ENCODE measurements at places on chromosomes 3 and 15. TPM values are rescaled to one million over a fixed set of nuclear protein-coding genes. Genes with fewer than 3 reads are reported as not detected.

- H3K36me3 ChIP-seq = no peaks in the 10 kb centered on the region
- no peaks in the 10 kb centered on the region for H3K27me3 ChIP-seq
- no peak overlapping the region for H3K4me3 ChIP-seq
- DNase-seq = no peak
- peaks cover 6% of the 10 kb centered on the region for H3K4me1 ChIP-seq
- H3K27ac ChIP-seq = no peak overlapping the region
Measured at GRCh38 chr3:13584901-13585300, 36.0 kb downstream of the FBLN2 start.

DNA sequence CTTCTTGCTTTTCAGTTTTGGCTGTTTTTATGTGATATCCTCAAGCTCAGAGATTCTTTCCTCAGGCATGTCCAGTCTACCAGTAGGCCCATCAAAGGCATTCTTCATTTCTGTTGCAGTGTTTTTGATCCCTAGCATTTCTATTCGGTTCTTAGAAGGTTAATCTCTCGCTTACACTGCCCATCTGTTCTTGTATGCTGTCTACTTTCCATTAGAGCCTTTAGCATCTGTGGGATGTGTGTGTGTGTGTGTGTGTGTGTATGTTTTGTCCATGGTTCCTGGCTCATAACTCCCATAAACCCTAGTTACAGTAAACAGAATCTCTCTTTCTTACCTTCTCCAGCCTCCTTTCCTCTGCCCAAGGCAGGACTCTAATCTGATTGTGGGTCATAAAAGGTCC, 5.1 kb upstream of the SLC22A13 start:
- H3K4me3 ChIP-seq = no peak overlapping the region
- no peaks in the 10 kb centered on the region for H3K27me3 ChIP-seq
- H3K27ac ChIP-seq = no peak overlapping the region
- no peaks in the 10 kb centered on the region for H3K4me1 ChIP-seq

DNA sequence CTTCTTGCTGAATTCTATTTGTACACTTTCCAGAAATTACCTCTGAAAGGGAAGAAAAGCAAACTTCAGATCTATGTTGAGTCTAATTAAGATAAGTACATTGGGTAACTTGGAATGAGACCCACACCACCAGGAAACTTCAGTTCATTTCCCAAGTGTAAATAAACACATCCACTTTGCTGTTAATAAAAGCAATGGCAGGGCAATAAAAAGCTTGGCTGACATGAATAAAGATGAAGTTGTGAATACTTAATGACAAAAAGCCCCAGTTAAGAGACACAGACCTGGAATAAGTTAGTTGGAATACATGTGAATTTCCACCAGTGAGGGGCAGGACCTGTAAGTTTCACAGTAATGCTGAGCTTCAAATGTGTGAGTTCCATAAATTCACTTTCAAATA, 83.3 kb downstream of the MEX3B start:
- DNase-seq = no peak
- no peak overlapping the region for H3K27ac ChIP-seq
- no peaks in the 10 kb centered on the region for H3K4me1 ChIP-seq

GRCh38 chr3:72336821-72337479, 511.3 kb downstream of the SHQ1 start:
- no peak for DNase-seq
- H3K36me3 ChIP-seq = no peaks in the 10 kb centered on the region
- peaks cover 48% of the 10 kb centered on the region for H3K4me1 ChIP-seq
- H3K27ac ChIP-seq = peak overlapping the region; percentile 47

DNA sequence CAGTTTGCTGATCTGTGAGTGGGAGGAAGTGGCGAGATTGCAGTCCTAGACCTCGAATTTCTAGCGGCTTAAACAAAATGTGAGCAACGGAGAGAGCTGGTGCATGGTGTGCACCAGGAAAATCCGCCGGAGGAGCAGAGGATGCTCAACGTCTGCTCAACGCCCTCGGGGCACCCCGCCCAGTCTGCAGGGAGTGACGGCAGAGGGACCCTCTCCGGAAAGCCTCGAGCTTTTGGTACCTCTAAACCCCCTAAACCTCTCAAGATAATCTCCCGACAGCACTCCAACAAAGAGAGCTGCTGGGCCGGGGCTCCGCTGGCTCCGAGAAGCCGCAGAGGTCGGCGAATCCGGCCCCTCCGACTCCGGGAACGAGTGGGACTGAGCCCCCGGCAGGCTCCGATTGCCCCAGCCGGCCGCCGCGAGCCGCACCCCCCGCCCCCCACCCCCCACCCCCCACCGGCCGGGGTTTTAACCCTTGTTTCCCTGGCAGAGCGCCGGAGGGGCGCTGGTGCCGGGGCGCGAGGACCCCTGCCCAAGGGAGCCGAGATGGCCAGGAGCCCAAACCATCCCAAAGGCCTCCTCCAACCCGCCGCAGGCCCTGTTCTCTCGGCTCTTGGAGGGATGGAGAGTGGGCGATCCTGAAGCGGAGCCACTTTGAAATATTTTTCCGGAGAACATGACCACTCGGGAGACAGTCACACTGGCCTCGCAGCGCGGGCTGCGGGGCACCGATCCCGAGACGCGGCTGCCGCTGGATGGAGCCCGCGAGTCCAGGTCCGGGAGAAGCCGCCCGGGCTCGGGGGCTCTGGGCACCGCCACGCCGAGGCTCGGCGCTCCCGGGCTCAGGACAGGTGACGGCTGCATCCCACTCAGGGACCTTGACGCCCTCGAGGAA, 1.5 kb downstream of the MEGF11 start:
- no peaks in the 10 kb centered on the region for H3K36me3 ChIP-seq
- no peak for DNase-seq
- H3K27me3 ChIP-seq = peaks cover 30% of the 10 kb centered on the region
- peak overlapping the region; percentile 43 for H3K4me3 ChIP-seq

The VGLL3 gene
- total RNA-seq = 0.30 TPM

The C3orf49 gene
- total RNA-seq = not detected

The SAMD7 gene
- total RNA-seq = not detected

The IQCF5 gene
- not detected for total RNA-seq

The LRRC2 gene
- total RNA-seq = 1.1 TPM

The ALPK3 gene
- total RNA-seq = 1.8 TPM

All from esophagus squamous epithelium (tissue), 5 donors.